Right lung (tissue), 10 donors: ENCODE measurements at places on chromosomes 16 and 17. TPM values are rescaled to one million over a fixed set of nuclear protein-coding genes. Genes with fewer than 3 reads are reported as not detected.

Gene AURKB
- 35.6 TPM for polyA plus RNA-seq

Gene NOD2
- polyA plus RNA-seq: 1.5 TPM

Gene HEATR9
- 0.16 TPM for polyA plus RNA-seq

Gene KCNAB3
- polyA plus RNA-seq: 10.4 TPM

Gene NLRC5
- 10.7 TPM for polyA plus RNA-seq
